Cardiac fibroblast (primary cell): ENCODE measurements at places on chromosomes 1 and 21.

GRCh38 chr1:182301467-182302198 lies 90.0 kb downstream of the GLUL start:
- DNase-seq, result peak; percentile 78

DNA sequence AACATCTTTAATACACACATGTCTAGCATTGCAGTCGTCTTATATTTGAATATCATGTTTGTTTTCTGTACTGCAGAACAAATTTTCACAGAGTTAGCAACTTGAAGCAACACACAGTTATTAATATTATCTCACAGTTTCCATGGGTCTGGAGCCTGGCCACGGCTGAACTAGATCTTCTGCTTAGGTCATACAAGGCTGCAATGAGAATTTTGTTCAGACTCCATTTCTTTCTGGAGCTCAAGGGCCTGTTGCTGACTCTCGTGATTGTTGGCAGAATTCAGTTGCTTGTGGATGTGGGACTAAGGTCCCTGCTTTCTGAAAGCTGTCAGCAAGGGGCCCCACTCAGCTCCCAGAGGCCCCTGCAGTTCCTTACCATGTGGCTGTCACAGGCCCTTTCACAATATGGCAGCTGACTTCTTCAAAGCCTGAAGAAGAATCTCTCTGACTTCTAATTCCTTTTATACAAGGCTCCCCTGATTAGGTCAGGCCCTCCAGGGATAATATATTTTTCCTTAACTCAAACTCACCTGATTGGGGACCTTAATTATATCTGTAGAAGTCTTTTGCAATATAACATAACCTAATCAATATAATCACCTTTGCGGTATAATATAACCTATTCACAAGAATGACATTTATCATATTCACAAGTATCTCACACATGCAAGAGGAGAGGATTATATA lies 296.3 kb downstream of the NFIA start:
- no peak for DNase-seq

GRCh38 chr1:109133815-109134214 lies 19.9 kb downstream of the ELAPOR1 start:
- DNase-seq, result no peak

DNA sequence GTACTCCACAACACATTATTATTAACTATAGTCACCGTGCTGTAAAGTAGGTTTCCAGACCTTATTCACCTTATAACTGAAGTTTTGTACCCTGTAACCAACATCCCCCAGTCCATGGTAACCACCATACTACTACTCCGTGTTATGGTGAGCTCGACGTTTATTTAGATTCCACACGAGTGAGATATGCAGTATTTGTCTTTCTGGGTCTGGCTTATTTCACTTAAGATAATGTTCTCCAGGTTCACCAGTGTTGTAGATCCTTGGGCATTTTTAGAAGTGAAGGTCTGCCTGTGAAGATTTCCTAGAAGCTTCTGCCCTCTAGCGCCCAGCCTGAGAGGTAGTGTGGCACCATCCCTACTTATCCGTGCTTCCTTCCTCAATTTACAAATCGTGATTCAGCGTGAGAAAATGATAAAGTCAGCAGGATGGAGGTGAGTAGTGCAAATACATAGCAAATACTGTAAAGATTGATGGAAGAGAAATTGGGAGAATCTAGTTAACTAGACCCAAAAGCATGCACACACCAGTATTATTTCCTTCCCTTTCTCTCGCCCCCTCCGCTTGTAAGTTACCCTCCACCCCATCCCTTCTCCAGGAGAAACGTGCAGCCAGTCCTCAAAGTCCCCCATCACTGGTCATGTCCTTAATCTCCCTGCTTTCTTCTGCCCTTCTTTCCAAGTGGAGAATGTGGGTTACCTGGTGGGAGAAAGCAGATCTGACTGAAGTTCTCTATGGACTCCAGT lies 36.0 kb upstream of the DISC1 start:
- DNase-seq, result peak; percentile 83

DNA sequence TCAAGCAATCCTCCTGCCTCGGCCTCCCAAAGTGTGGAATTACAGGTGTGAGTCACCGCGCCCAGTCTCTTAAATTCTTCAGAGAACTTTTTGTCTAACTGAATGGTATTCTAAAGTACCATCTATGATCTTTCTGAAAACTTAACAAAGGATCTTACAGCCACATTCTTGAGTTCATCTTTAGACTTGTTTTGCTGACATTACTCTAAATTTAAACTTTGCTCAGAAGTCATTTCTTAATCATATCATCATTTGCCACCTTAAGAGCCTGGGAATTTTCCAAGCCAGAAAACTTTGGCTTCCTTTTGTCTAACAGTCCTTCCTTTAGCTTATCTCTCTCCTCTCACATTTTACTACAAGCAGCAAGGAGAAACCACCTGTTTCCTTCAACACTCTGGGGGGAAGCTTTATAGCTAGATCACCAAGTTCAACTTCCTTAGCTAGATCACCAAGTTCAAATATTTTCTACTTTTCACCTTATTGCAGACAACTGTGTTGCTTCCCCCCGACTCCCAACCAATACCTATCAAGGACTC lies 5.4 kb upstream of the ZBTB8A start:
- no peak for DNase-seq

DNA sequence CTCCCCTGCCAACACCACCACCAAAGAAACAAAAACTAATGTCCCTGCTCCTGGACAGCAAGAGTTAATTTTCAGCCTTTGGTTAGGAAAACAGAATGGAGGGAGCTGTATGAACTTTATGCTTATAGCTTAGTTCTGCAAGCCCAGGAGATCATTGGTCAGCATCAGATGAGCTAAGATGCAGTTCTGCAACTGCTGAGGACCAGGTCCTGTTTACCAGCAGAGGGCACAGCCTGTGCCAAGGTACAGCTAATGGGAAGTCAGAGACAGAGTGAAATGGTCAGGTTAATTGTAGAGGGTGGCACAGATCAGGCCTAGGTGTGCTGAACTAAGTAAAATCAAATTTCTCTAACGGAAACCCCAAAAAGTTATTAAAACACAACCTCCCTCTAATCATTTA lies 161.3 kb downstream of the ROR1 start:
- DNase-seq, result peak; percentile 35

- no peak for DNase-seq
Observed at GRCh38 chr1:9759939-9760338, 63.8 kb downstream of the CLSTN1 start.

GRCh38 chr1:113874012-113874879 lies 2.7 kb upstream of the PTPN22 start:
- DNase-seq, result peak; percentile 51

DNA sequence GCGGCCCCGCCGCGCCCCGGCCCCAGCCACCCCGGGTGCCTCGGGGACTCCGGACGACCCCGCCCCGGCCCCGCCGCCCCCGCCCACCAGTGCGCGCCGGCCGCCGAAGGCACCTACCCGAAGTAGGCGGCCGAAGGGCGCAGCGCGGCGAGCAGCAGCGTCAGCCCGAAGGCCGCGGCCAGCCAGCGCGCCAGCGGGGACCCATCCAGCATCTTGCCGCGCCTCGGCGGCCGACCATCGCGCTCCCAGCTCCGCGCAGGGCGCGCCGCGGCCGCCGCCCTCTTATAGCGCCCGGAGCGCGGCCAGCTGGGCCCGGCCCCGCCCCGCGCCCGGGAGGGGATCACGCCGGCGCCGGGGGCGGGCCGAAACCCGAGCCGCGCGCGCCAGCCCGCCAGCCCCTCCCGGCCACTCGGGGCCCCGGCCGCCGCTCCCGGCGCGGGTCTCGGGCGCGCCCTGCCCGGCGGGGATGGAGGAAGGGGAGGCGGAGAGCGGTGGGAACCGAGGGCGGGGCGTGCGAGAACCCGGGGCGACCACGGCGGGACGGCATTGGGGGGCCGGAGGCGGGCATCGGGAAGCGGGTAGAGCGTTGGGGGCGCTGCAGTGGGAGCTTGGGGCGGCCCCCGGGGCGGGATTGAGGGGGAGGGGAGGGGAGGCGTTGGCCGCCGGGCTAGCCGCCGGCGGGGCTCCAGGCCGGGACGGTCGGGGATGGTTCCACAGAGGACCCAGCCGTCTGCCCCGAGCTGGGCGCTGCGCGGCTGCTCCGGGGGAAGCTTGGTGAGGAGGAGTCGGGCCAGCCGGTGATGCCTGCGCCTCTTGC lies at the start of gene WNT9A:
WNT9A (minus strand) TSS at position 257 of the 817 bp plus-strand sequence; CDS start at position 212, 45 bp downstream.
- DNase-seq, result peak; percentile 54

- peak; percentile 26 for DNase-seq
Observed at GRCh38 chr1:216902669-216903381, 179.6 kb upstream of the ESRRG start.

DNA sequence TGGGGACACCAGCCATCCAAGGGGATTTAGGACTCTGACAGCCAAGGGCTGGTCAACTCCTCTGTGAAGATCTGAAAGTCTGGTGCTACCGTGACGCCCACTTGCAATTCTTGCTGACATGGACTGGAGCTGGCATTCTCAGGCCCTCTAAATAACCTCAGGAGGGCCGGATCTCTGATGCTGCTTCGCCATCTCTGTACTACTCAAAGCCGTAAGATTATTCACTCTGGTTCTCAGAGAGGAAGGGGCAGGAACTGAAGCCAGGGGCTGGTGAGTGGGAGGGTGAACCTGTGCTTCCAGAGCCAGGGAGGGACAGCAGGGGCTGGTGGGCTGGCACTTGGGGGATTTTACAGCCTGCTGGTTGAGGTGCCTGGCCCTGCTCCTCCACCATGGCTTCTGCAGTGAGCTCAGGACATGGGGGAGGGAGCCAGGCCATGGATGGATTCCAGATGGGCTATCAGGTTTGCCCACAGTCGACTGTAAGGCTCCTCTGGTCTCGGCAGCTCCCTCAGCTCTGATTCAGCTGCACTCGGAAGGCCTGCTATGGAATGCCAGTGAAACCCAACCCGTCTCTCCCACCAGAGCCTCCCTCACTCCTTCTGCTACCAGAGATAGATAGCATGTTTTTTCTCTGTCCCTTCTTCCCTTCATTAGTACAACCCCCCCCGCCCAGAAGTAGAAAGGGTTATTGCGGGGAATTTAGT lies 84.5 kb downstream of the PLXNA2 start:
- peak; percentile 93 for DNase-seq

- DNase-seq, result peak; percentile 44
Observed at GRCh38 chr1:244778344-244778743, 57.1 kb upstream of the COX20 start.

DNA sequence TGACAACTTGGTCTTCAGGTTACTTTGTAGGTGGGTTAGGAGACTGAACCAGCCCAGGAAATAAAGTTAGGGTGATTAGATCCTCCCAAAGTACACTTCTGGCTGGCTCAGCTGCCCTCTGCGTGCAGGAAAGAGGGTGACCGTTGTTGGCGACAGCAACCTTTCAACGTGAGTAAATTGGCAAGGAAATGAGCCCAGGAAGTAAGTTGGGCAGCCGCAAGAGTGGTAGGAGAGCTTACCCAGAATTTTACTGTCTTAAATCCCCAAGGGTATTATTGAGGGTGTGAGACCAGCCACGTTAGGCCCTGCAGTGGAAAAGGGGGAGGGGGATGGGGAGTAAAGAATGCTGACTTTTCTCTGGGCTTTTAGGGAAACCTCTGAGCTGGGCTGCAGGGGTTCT lies 1.6 kb downstream of the TENT5C start:
- no peak for DNase-seq

- DNase-seq, result peak; percentile 58
Observed at GRCh38 chr1:37822906-37823815, 15.2 kb upstream of the YRDC start.

DNA sequence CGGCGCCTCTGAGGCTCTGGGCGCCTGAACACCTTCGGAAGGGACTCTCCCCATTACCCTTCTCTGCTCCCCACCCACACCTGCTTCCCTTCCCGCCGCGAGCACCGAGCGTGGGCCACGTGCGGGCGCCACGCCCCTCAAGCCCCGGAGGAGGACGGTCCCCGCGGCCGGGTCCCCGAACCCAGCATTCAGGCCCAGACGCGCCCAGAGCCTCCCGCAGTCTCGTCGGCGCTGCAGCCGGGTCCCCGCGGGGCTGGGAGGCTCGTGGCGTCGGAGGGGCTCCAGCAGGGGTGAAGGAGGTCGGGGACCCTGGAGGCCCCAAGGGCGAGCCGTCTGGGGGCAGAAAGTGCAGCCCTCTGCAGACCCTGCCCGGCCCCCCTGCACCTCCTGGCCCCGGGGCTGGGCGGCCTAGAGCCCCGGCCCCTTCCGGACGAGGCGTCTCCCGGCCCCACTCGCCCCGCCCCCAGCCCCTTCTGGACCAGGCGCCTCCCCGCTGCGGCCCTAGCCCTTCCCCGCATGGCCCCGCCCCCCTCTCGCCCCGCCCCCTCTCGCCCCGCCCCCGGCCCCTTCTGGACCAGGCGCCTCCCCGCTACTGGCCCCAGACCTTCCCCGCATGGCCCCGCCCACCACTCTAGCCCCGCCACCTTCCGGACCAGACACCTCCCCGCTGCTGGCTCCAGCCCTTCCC lies 378 bp upstream of the SMIM1 start:
- peak; percentile 58 for DNase-seq

DNA sequence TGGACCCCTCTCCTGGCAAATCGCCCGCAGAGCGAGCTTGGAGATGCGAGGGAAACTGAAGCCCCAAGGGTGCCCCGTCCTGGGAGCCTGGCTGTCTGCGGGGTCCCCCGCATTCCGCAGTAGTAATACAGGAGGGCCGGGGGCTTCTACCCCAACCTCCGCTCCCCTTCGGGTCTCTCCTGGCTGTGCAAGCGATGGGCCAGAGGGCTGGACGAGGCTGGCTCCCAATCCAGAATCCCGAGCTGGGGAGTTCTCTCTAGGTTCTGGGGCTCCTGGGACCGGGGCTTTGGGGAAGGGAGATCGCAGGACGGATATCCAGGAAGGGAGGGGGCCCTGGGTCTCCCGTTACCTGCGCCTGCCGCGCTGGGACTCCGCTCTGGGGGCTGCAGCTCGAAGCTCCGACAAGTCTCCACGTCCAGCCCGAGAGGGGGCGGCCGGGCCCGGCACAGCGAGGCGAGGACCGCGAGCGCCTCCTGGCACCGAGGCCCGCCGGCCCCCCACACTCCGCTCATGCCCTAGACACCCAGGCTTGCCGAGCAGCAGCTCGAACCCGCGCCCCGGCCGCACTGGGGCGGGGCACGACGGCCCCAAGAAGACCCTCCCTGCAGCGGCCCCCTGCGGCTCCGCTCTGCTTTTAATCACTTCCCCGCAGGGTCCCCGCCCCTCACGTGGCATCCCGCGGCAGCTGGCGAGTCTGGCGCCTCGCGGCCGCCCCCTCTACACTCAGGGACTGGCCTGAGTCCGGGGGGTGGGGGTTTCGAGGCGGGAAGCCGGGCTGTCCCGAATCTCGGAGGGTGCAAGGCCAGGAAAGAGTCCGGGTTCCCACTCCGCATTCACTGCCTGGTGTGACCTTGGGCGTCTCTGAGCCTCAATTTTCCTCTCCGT lies at the start of gene SYT6:
SYT6 (minus strand) TSS at position 609 of the 885 bp plus-strand sequence; CDS start at position 512, 97 bp downstream.
- no peak for DNase-seq

- DNase-seq, result no peak
Observed at GRCh38 chr1:9243066-9243739, 8.6 kb downstream of the H6PD start.

- no peak for DNase-seq
Observed at GRCh38 chr21:45016406-45017038, 57.9 kb upstream of the ADARB1 start.
